NB4 (cell line): ENCODE measurements at places on chromosomes 12 and 14.
A peak's percentile ranks its signal among the peaks of the same experiment; 100 is the strongest.

GRCh38 chr12:132306885-132307191 lies 22.6 kb downstream of the GALNT9 start:
- DNase-seq: no peak

DNA sequence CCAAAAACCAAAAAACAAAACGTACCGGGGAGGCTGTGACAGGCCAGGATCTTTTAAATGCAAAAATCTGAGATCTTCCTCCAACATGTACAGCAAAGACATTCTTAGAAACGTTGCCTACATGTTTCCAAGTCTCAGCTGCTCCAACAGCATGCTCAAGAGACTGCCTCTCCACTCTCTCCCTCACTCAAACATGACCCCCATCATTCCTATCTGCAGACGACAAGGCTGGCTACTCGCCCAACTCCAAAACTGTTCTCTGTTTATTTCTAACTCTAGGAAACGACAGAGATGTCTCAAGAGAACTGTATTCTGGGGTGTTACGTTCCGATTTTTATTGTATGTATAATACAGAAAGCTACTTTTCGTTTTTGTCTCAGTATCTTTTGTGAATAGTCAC lies 57.5 kb upstream of the TMCC3 start:
- DNase-seq: no peak

- no peak for DNase-seq
These were observed 7.2 kb downstream of the DMAC2L start for GRCh38 chr14:50319293-50319692.

- DNase-seq: no peak
These were observed 7.7 kb downstream of the THAP2 start for GRCh38 chr12:71671816-71672215.

DNA sequence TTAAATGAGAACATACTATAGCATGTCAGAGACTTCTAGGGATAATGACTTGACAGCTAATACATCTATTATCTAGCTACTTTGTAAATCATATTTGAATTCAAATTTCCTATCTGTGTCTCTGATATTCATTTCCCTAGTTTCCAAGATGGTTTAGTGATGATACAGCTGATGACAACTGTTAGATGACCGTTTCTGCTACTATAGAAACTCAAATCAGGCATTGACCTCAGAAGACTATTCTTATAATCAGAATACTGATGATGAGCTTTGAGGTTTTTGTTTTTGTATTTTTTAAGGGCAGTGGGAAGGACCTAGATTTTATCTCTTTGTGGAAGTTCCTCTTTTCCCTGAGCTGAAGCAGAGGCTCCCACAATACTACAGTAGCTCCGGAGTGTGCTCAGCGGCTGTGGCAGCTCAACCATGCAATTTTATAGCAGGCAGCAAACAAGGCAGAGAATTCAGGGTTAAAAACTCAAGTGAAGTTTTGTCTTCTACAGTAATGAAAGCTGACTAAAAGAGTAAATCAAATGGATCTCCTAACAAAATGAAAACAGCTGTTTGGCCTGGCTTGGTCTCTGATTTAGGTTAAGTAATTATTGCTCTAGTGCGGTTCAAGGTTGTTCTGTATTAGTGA lies 145.1 kb downstream of the SLC25A21 start:
- DNase-seq: peak; percentile 90

DNA sequence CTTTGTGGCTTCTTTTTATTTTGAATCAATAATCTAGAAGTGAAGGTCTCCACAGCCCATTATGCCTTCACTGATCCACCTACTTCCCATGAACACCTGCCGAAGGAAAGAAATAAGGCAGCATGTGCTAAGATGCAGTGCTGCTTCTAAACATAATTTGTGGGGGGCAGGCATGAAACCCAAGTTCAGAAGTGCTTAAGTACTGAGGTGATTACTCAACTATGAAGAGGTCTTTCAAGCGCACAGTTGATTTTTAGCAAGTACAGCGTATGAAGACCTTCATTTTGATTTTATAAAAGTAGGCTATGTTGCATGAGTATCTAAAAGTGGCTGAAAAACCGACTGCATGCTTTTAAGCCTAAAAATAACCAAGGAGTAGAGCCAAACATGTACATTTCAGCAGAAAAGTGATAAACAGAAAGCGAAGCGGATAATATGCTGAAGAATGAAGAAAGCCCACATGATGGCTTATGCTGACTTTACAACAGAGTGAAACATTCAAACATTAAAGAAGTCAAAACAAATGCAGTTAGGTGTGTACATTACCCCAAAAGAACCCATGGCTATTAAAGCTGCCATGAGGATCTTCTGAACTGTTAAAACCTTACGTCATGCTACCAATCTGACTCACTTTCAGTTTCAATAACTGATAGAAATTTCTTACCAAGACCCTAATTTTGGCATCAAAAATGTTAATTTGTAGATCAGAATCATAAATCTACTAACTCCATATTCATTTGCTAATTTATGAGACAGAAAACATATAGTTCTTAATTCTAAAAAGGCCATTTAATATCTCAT lies 29.3 kb downstream of the KICS2 start:
- no peak for DNase-seq

- DNase-seq: peak; percentile 79
These were observed 144.2 kb downstream of the PLEKHA5 start for GRCh38 chr12:19273482-19274330.

DNA sequence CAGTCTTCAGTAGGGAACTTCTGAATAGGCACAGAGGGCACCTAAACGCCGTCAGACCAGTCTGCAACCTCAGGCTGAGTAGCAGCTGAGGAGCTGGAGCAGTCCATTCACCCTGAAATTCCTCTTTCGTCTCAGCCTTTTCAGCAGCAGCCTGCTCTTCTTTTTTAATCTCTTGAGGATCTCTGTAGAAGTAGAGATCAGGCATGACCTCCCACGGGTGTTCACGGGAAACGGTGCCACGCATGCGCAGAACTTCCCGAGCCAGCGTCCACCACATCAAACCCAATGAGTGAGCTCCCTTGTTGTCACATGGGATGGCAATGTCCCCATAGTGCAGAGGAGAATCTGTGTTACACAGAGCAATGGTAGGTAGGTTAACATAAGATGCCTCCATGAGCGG lies 11.1 kb upstream of the MARK3 start:
- DNase-seq: no peak

DNA sequence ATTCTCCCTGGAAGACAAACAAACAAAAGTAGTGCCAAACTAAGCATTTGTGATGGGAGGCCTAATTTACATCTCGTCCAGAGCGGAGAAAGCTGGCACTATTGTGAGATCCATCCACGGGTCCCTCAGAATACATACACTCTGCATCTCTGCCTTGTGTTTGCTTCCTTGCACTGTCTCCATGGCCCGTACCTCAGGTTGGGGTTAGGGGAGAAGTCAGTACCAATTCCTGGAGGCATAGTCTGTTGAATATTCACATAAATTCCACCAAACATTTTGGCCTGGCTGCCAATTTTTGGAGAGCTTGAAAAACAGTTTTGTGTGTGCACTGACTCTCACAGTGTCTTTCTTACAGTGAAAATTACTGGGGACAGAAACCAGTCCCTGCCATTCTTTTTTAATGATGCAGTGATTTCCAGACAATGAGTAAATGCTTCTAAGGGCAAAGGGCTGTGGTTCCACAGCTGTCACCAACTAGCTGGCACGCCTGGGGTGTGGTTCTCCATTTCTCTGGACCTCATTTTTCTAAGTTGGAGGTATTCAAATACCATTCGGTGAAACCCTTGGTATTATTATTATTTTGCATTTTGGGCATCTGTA lies 119.7 kb upstream of the HIF1A start:
- no peak for DNase-seq

DNA sequence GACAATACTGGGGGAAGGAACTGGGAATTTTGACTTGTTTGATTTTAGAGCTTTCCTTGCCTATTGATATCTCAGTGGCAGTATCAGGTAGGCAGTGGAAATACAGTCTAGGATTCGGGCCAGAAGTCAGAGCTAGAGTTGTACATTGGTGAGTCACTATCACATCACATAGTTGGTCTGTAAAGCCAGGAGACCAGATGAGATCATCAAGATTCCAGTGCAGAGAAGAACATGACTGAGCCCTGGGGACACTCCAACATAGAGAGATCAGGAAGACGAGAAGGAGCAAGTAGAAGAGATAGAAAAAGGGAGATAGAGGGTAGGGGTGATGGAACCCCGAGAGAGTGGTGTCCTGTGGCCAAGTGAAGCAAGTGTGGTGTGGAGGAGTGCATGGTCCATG lies 46.6 kb upstream of the NR1H4 start:
- DNase-seq: no peak

DNA sequence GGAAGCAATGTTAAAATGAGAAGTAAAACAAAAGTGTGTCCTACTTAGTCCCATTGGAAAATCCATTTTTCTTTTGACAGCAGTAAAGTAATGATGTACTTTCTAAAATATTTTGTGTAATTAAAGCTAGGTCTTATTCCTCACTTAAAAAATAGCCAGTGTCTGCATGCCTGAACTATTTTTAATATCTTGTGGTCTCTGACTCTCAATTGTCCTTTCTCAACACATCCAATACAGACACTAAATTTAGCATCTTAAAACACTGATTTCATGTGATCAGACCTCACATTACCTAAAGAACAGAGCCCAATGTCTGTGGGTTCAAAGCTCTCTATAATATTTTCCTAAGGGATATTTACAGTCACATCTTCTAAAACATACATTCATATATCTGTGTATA lies 108.0 kb downstream of the DERA start:
- DNase-seq: no peak

- DNase-seq: no peak
These were observed 71.4 kb downstream of the TMEM260 start for GRCh38 chr14:56650979-56651378.

- no peak for DNase-seq
These were observed 23.3 kb downstream of the FIGNL2 start for GRCh38 chr12:51825216-51825615.

- no peak for DNase-seq
These were observed 76.0 kb downstream of the SYNE3 start for GRCh38 chr14:95440496-95440895.

DNA sequence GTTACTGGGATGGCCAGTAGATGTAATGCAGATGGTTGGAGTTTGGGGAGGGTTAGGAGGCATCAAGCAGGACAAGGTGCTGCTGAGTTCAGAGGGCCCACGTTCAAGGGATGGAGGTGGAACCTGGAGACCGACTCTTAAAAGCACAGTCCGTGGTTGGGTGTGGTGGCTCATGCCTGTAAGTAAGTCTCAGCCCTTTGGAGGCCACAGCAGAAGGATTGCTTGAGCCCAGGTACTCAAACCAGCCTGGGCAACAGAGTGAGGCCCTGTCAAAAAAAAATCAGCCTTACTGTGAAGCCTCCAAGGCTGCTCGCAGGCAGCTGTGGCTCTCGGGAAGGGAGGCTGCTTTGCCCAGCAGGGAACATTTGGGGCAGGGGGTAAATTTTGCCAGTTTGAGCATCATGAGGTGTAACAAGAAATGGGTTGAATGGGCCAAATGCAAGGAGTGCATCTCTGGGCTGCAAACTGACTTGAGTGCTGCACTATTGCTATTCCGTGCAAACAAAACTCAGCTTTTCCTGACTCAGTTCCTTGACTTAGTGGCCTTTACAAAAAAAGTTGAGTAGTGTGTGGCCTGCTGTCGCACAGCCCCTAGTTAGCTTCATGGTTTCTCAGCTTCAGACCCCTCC lies 55.0 kb downstream of the ANAPC7 start:
- no peak for DNase-seq

GRCh38 chr14:68714991-68715924 lies 77.6 kb downstream of the ZFP36L1 start:
- no peak for DNase-seq

DNA sequence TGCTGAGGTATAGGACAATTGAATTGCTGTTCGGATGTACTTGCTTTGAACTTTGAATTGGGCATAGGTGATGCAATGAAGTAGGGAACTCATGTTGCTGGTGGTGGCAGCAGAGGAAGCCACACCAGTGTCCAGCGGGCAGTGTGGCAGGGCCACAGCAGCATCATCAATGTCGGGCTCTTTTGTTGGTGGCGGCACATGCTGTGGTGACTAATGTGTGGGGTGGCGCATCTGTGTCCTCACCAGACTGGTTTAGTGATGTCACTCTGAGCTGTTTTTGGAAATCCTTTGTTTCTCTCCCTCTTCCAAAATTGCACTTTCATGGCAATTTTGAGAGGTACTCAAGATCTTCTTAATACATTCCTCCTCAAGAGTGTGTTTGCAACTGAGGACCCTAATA lies 187.6 kb downstream of the ETNK1 start:
- no peak for DNase-seq

DNA sequence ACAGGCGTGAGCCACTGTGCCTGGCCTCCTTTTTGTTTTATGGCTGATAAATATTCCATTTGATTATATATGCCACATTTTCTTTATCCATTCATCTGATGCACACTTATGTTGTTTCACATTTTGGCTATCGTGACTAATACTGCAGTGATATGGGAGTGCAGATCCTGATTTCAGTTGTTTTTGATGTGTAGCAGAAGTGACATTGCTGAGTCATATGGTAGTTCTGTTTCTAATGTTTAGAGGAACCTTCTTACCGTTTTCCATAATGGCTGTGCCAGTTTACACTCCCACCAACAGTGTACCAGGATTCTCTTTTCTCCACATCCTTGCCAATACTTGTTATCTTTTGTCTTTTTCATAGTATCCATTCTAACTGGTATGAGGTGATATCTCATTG lies 235.9 kb downstream of the ERC1 start:
- DNase-seq: no peak

- DNase-seq: no peak
These were observed 2.4 kb downstream of the VRK1 start for GRCh38 chr14:96799489-96800054.

DNA sequence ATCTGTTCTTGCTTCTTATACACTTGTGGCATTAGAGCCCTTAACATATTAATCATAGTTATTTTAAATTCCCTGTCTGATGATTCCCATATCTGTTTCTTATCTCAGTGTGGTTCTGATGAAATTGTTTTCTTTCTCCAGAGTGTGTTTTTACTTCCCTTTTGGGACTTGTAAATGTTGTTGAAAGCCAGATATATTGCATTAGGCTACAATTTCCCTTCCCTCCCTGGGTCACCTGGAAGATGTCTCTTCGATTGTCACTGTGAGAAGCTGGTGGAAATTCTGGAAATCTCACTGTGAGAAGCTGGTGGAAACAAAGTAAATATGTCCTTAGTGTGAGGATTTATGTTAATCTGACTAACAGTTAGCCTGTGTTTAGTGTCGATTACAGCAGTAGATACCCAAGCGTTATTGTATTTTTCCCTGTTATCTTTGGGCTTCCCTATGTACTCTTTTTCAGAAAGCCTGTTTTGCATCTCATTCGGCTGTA lies 717.3 kb downstream of the TRHDE start:
- no peak for DNase-seq

- DNase-seq: no peak
These were observed 798.9 kb downstream of the SLC6A15 start for GRCh38 chr12:84113666-84114065.

- DNase-seq: no peak
These were observed 17.2 kb upstream of the NPFF start for GRCh38 chr12:53524476-53524875.

GRCh38 chr14:77180726-77181602 lies 634 bp upstream of the TMEM63C start:
- DNase-seq: no peak
